ENCODE measurements at places on chromosomes 7 and 10.
A peak's percentile ranks its signal among the peaks of the same experiment; 100 is the strongest.

DNA sequence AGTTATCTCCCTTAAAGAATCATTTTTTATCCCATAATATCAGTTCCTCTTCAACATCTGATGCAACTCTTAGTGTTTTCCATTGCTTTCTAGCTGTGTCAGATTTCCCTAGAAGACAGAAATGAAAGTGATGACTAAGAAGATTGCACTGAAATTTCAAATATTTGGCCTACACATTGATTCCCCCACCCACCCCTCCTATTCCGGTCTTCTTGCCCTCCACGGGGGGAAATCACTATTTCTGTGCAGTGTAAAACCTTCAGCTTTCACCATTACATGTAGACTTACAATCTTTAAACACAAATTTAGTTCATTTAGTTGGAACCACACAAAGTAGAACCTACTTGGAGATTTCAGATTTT lies 63.7 kb upstream of the IL6 start:
- DNase-seq = no peak

DNA sequence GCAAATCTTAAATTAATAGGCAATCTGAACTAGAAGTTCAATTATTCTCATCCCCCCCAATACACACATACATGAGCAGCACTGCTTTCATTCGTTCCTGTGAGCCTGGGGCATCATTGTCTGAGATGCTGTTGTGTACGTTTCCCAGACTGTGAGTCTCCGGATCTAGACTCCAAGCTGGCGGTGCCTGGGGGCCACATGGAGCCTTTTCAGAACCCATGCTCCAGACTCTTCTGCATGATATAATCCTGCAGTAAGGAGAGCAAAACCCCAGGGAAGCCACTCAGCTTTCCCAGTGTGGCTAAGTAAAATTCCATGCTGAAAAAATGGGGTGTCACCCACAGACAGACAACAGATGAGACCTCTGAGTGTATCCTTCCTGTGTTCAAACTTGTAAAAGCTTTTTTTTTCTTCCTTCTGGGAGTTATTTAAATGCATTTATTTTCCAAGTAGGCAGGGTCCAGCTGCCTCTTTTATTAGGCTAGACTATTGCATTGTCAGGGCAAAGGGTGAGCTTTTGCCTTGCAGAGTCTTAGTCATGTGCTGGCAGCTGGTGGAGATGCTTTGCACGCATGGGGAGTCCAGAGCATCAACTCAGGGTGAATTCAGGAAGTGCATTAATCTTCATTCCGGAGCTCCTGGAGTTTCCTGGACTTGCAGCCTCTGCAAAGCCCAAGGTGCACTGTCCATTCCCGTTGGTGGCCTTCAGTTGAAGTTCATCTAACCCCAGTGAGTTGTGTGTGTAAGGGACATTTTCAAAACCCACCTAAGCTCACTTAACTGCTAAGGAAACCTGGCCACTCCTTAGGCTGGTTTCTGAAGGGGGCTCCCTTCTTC lies 185.7 kb upstream of the ADO start:
- DNase-seq = peak; percentile 76

DNA sequence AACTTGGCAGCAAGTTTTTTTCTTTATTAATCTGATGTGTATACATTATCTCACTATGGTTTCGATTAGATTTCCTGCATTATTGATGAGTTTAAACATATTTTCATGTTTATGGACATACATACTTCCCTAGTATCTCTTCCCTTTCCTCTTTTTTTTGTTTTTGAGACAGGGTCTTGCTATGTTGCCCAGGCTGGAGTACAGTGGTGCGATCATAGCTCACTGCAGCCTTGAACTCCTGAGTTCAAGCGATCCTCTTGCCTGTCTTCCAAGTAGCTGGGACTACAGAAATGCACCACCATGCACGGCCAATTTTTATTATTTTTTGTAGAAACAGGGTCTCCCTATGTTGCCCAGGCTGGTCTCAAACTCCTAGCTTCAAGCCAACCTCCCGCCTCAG lies 18.9 kb downstream of the BAZ1B start:
- no peak for DNase-seq

- DNase-seq = no peak
Measured at GRCh38 chr7:16916105-16916639, 34.4 kb upstream of the AGR3 start.

GRCh38 chr10:14952851-14953423 lies 959 bp downstream of the DCLRE1C start:
- no peak for DNase-seq

- DNase-seq = no peak
Measured at GRCh38 chr10:5442990-5443370, 30.6 kb downstream of the NET1 start.

DNA sequence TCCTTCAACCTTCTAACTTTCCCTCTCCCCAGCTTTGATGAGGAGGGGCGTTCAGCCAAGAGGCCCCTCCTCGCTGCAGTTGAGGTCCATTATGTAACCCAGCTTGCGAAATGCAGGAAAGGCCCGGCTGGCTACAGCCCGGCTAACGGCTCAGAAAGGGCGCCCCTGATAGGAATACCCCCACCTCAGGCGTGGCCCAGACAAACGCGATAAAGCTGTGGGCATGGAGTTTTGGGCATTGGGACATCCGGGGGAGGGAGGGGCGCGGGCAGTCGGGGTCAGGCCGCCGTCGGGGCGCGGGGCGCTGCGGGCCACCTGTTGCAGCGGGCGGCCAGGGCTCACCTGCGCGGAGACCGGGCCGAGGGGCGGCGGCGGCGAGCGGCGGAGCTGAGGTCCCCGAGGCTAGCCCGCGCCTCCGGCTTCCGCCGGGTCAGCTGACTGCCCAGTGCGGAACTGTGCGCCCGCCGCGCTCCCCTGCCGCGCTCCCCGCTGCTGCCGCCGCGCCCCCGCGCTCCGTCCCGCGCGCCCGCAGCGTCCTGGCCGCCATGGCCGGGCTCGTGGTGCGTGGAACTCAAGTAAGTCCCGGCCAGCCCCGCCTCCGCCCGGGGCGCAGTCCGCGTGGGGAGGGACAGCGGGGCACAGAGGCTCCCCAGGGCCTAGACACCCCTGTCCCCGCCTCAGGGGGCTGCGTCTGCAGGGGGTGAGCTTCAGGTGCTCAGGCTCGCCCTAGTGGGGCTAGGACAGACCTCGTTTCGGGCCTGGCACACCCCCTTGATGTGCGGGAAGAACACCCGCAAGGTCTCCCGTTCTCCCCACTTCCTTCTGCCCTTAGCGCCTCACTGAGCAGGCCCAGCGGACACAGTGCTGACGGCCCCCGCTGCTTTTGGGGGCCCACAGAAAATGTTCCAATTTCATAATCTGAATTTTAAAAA lies at the start of gene LRMDA:
Gene LRMDA (plus strand): TSS at position 445 of the 932 bp plus-strand sequence.
- DNase-seq = peak; percentile 34

DNA sequence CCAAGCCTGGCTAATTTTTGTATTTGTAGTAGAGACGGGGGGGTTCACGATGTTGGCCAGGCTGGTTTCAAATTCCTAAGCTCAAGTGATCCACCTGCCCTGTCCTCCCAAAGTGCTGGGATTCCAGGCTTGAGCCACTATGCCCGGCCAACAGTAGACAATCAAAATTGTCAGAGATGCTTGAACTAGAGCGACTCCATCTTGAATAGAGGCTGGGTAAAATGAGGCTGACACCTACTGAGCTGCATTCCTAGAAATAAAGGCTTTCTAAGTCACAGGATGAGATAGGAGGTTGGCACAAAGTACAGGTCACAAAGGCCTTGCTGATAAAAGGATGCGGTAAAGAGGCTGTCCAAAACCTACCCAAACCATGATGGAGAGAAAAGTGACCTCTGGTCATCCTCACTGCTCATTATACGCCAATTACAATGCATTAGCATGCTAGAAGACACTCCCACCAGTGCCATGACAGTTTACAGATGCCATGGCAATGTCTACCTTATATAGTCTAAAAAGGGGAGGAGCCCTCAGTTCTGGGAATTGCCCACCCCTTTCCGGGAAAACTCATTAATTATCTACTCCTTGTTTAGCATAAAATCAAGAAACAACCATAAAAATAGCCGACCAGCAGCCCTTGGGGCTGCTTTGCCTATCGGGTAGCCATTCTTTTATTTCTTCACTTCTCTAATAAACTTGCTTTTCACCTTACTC lies 134.5 kb downstream of the BAMBI start:
- DNase-seq = no peak

GRCh38 chr7:126843336-126843735 lies 409.4 kb downstream of the GRM8 start:
- no peak for DNase-seq

DNA sequence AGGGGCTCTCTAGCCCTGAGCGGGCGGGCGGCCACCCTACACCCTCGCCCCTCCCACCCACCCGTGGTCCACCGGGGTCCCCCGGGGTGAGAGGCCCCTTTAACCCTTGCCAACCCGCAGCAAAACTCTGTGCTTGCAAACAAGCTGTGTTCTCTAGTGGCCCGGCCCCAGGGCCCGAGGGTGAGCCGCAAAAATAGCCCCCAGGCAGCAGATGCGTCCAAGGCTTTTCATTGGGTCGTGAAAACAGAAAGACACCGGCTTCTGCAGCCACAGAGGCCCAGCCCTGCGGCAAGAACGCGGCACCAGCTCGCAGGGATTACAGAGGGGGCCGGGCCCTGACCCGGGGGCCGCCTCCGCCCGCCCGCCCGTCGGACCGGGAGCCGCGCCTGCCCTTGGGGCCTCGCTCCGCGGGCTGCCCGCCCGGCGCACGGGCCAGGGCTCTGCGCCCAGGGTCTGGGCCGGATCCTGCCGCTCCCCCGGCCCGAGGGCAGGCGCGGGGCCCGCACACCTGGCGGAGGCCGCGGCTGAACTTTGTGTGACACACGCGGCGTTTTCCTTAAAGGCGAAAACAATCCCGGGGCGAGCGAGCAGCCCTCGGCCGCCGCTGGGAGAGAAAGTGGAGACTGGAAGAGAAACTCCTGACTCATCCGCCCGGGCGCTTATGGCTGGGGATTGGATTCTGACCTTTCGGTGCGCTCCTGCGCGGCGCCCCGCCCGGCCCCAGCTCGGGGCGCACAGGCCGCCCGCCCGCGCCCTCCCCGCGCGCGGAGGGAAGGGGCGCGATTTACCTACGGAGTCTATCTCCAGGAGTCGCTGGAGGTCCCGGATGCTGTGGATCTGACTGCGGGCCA lies 2.8 kb downstream of the PDGFA start:
- DNase-seq = no peak

GRCh38 chr7:40205992-40206391 lies 71.2 kb downstream of the SUGCT start:
- no peak for DNase-seq

DNA sequence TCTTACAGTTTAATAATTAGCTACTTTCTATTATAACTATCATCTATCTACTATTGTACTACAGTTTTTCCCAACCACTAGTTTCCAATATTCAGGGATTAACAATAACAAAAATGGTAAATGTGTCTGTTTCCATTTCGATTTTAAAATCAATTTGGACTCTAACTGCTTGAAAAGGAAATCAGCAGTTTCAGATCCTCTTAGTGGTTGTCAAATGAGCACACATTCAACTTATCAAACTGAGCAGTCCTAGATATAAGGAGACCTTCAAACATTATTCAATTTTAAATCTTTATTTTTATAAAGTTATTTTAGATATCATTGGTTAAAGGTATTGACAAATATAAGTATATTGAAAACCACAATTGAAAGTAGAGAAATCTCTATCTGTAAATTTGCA lies 46.8 kb upstream of the CD36 start:
- no peak for DNase-seq

DNA sequence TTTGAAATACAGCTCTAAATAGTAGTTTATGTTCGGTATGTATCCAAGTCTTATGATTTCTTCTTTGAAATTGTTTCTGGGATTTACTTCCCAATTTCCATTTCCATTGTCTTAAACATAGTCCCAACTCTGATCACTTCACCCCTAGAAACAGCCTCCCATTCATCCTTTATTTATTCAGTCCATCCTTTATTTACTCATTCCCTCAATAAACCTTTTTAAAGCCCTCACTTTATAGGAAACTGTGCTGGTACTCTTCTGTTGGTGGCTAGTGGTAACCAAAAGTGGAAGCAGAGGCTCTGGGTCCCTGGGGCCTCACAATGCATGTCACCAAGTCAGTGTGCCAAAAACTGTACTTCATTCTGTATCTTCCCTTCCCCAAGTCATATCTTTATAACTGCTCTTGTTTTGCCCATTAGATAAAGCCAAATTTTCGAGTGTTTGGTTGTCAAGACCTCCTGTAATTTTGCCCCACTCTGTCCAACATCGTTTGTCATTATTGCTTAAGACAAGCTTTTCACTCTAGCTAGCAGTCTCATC lies 3.9 kb upstream of the EPC1 start:
- DNase-seq = no peak

- no peak for DNase-seq
Measured at GRCh38 chr7:148645898-148646297, 52.8 kb upstream of the CUL1 start.

DNA sequence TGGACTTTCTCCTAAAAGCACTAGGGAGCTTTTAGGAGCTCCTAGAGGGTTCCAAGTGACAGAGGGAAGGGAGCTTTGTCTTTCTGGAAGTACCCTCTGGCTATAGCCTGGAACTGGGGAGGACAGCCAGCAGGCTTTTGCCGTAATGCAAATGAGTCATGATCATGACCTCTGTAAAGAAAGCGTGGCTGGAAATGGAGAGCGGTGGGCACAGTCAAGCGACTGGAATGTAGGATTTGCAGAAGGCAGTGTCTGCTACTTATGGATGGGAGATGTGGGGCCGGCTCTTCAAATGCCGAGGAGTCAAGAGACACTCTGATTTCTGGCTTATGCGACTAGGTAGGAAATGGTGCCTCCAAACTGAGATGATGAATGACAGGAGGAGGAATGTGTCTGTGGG lies 34.6 kb upstream of the PLPP4 start:
- DNase-seq = no peak

- no peak for DNase-seq
Measured at GRCh38 chr7:108724251-108725100, 154.8 kb downstream of the DNAJB9 start.

- DNase-seq = no peak
Measured at GRCh38 chr7:27345997-27346396, 103.4 kb downstream of the EVX1 start.

GRCh38 chr10:130656582-130657133 lies 520.5 kb downstream of the GLRX3 start:
- DNase-seq = no peak

DNA sequence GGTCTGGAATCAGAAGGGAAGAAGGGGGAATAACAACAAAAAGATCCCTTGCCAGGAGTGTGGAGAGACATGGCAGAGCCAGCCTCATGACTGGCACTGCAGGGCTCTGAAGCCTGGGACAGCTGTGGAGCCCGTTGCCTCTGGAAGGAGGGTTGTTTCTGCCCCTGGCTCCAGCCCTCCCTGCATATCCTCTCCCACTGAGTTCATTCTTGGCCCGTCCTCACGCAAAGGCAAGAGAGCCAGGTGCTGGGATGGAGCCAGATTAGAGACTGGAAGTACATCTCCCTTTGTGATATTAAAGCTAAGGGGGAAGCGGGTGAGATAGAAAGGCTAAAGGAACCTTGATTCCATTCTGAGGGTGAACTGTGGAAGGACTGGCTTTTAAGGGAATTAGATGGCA lies 141.5 kb upstream of the NPVF start:
- DNase-seq = no peak

GRCh38 chr10:93370961-93371360 lies 111.2 kb downstream of the MYOF start:
- DNase-seq = no peak

DNA sequence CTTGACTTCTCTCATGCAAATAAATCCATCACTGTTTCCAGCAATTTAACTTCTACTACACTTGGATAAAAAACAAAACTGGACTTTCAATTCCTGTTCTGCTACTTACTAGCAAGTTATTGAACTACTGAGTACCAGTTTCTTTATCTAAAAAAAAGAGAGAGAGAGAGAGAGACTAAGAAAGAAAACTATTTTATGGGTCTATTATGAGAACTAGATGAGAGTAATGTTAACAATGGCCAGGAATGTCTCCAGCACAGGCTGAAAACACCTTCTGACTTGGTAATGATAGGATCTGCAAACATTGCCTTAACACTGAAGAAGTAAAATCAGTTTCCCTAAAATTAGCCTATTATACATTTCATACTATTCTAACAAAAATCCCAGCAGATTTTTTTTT lies 5.2 kb downstream of the TSPAN12 start:
- DNase-seq = no peak
